ENCODE measurements at places on chromosomes 13 and 19.

- DNase-seq, result no peak
These were observed 993.9 kb downstream of the EFNB2 start for GRCh38 chr13:105541565-105541964.

- DNase-seq, result peak; percentile 20
These were observed 7.6 kb upstream of the KANK2 start for GRCh38 chr19:11204943-11205349.

- DNase-seq, result peak; percentile 32
These were observed 5.4 kb downstream of the ZC3H4 start for GRCh38 chr19:47107953-47108746.

DNA sequence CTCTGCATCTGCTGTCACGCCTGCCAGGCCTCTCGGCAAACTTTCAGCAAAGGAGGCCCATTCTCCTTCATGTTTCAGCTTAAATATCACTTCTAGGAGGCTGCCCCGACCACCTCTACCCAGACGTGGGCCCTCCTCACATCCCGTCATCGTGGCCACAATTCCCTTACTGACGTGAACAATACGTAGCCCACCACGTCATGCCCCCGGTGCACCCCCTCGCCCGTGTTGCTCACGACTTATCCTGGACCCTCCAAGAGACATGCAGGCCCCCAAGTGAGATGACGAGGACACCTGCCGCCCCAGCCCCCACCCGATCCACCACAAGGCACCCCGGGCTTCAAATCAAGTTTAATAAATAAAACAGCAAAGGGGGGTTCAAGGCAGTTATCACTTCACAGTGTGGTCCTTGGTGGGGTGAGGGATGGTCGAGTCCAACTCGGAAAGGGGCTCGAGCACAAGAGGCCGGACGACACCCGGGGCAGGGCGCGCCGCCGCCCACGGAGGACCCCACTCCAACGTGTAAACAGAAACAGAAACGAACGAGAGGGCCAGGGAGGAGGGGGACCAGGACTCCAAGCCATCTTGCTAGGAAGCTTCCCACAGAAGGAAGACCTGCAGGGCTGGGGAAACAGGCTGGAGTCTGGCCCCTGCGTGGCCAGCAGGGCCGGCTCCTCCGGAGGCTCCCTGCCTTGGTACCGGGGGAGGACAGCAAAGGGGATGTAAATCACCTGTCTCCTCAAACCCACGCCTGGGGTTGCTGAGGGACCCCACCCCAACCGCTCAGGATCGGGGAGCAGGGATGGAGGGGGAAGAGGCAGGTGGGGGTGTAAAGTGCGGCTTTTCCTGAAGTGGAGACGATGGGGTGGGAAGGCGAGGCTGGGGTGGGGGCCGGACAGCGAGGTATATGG, 14.3 kb upstream of the PLPP2 start:
- DNase-seq, result no peak

GRCh38 chr13:52374873-52375411, 31.0 kb downstream of the THSD1 start:
- no peak for DNase-seq

- DNase-seq, result no peak
These were observed 332.8 kb upstream of the MIR17HG start for GRCh38 chr13:91014696-91015095.

DNA sequence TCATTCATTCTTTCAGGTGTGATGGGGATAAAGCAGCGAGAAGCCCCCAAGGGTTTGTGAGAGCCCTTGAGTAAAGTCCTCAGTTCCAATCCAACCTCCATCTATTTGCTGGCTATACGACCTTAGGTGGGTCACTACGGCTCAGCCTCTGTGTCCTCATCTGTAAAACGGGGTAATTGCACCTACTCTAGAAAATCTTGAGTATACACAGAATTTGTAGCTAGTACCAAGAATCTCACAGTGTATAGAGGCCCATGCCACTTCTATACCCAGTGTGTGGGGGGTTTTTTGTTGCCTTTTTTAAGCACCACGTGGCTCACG, 406 bp upstream of the DNMT1 start:
- no peak for DNase-seq

DNA sequence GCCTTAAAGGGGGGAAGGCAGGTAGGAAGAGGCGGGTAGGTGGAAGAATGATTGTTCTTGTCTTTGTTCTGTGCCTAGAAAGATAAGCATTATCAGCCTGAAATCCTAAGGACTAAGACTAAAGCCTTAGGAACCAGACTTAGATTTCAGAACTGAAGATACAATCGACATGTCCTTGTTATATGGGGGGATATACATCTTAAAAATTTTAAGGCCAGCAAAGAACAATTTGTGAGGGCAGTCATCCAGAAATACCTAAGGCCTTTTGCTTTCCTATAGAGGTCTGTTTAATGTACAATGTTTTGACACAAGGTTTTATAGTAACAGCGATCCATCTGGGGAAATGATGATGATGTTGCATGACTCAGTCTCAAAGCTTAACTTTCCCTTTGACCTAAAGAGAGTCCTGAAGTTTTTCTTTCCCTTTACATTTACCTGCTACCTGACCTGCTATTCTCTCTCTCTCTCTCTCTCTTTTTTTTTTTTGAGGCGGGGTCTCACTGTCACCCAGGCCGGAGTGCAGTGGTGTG, 20.2 kb upstream of the CEACAM6 start:
- peak; percentile 81 for DNase-seq

GRCh38 chr13:110328573-110328972, 21.5 kb downstream of the COL4A2 start:
- no peak for DNase-seq

DNA sequence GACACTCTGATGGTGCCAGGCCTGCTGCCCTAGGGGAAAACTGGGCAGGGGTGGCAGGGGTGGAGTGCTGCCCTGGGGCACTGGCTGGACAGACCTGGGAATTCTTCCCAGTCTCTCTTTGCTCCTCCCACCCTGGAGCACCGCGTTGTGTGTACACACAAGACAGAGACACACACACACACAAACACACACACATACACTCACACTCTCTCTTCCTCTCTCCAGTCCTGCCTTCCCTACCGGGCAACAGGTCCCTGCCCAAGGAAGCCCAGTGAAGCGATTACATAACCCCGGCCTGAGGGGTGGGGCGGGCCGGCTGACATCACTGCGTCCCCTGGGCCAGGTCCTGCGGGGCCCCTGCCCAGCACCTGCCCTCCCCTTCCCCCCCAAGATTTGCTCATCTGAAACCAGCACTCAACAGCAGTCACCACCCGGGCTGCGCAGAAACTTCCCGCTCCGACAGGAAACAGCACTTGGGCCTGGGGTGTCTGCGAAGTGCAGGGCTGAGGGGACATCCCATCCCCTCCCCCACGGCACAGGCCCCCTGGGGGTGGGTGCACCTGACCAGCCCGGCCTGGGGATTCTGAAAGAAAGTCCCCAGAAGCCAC, 1.2 kb downstream of the MKNK2 start:
- DNase-seq, result peak; percentile 67

GRCh38 chr19:7911508-7912143, 3.0 kb upstream of the TGFBR3L start:
- DNase-seq, result no peak

GRCh38 chr19:6616011-6616410, 25.1 kb upstream of the CD70 start:
- DNase-seq, result peak; percentile 68

- DNase-seq, result no peak
These were observed 17.7 kb downstream of the TMEM161A start for GRCh38 chr19:19120308-19121231.

- no peak for DNase-seq
These were observed 2.1 kb upstream of the DPY19L3 start for GRCh38 chr19:32403291-32403995.

DNA sequence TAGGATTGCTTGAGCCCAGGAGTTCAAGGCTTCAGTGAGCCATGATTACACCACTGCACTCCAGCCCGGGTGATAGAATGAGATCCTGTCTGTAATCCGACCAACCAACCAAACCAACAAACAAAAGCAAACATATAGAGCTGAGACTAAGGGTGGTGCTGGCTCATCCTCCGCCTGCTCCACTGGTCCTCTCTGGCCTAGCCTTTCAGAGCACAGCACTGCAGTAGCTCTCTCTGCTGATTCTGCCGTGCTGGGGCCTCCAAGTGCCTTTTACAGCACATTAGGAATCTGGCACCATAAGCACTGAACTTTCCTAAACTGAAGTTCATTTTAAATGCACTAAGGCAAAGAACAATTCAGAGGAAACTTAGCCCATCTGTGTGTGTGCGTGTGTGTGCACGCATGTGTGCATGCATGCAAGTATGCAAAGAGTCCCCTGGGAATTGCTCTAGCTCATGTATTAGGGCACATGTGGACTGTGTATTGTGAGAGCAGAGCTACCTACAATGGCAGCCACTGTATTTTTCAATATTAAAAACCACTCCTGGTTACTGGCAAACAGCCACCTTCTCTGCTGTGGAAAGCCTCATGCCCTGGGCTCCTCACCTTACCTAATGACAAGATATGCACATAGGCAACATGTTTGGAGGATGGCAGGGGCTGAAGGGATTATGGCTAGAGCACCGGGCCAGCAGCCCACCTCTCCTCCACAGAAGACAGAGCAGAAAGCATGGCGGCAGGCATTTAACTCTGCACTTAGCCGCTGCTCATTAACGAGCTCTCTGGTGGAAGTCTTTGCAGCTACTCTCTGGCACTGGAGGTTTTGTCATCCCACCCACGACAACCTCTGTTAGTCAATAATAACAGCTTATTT, 223.1 kb upstream of the TSHZ3 start:
- no peak for DNase-seq

DNA sequence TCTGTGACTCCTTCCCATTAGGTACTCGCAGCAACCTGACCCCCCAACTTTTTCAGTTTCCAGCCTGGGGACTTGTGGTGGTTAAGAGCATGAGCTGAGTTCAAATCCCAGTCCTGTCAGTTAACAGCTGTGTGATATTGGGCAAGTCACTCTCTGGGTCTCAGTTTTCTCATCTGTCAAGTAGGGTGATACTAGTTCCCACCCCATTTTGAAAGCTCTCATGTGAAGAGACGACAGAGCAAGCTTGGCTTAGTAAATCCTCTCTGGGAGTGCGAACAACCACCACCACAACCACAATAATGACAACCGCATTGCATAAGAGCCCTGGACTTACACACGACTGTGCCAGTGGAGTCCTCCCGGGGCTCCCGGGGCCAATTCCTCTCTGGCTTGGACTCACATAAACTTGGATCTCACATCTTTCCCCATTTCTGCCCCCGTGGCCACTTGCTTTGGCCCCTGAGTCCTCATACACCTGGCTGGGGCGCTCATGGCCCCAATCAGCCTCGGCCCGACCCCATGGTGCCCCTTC, 454 bp downstream of the BLVRB start:
- DNase-seq, result peak; percentile 39

DNA sequence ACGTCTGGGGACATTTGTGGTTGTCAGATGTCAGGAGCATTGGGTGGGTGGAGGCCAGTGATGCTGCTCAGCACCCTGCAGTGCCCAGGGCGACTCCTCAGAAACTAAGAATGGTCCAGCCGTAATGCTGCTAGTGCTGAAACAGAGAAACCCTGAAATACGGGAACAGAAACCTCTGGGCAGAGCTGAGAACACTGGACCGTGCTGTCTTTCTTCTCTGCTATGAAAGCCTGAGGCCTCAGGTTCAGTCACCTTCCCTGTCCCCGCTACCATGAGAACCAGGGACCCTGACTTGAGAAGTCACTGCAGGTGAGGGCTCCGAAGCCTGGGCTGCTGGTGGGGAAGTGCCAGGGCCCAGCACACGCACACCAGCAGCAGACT, 13.4 kb downstream of the CAPS start:
- DNase-seq, result no peak

- DNase-seq, result no peak
These were observed 7.4 kb upstream of the USPL1 start for GRCh38 chr13:30610311-30610710.

GRCh38 chr19:40262422-40262821, 22.7 kb downstream of the AKT2 start:
- DNase-seq, result no peak

- DNase-seq, result peak; percentile 55
These were observed 26.1 kb downstream of the ZMYM2 start for GRCh38 chr13:19984430-19985218.

GRCh38 chr13:112802802-112803195, 113.0 kb downstream of the ATP11A start:
- DNase-seq, result no peak

DNA sequence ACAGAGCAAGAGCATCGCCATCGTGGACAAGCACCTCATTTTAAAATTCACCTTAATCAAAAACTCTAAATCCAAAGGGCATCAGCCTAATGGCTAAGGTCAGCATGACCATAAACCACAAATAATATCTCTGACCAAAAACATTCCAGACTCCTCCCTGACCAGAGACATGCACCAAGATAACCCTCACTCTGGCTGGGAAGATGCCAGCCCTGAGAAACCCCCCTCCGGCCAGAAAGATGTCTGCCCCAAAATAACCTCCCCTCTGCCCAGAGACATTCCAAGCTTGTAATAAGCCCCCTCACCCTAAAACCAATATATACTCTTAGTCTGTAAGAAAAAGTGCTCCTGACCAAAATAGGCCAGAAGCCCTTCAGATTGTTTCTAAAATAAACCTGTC, 61.7 kb downstream of the ZNF44 start:
- DNase-seq, result no peak

GRCh38 chr13:99867535-99868257, 103.9 kb downstream of the ZIC5 start:
- no peak for DNase-seq

DNA sequence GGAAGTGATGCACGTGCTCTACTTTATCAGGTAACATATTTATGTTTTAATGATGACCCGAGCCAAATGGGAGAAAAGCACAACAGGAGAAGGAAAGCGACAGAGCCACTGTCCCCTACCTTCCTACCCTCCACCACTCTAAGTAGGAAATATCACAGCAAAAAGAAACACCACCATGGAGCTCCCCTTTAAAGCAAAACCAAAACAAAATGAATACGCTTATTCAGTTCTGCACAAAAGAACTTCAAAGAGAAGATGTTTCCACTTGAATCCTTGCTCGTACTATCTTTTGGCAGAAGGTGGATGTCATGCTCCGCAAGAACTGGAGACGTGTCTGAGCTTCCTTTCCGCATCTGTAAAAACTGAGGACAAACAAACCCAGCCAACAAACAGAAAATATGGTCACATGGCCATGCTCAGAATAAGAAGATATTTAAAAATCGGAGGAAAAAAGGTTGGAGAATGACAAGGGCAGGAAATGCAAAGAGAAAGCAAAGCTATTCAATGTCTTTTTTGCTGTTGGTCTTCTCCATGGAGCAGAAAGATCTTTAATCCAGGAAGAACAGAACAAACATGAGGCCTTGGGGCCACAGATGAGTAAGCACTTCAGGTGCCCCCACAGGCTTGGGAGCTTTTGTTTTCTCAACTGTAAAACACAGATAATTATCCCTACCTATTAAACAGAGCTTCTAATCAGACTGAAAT, 19.5 kb downstream of the N4BP2L1 start:
- no peak for DNase-seq

Measured in PC-3 (cell line).